Glutamatergic neuron (in vitro differentiated cells): ENCODE measurements at places on chromosomes 11 and 22. TPM values are rescaled to one million over a fixed set of nuclear protein-coding genes. Genes with fewer than 3 reads are reported as not detected.

TMEM184B gene
- total RNA-seq = 81.0 TPM

HMOX1 gene
- 14.9 TPM for total RNA-seq

RRM1 gene
- 38.5 TPM for total RNA-seq

TCF20 gene
- 112 TPM for total RNA-seq

PAX6 gene
- 30.7 TPM for total RNA-seq

SLC37A2 gene
- total RNA-seq = 0.74 TPM

TMEM151A gene
- total RNA-seq = 19.2 TPM
